Activated CD8-positive, alpha-beta T cell treated with anti-CD3 and anti-CD28 coated beads for 36 hours (primary cell): ENCODE measurements at places on chromosomes 3 and 15.

DNA sequence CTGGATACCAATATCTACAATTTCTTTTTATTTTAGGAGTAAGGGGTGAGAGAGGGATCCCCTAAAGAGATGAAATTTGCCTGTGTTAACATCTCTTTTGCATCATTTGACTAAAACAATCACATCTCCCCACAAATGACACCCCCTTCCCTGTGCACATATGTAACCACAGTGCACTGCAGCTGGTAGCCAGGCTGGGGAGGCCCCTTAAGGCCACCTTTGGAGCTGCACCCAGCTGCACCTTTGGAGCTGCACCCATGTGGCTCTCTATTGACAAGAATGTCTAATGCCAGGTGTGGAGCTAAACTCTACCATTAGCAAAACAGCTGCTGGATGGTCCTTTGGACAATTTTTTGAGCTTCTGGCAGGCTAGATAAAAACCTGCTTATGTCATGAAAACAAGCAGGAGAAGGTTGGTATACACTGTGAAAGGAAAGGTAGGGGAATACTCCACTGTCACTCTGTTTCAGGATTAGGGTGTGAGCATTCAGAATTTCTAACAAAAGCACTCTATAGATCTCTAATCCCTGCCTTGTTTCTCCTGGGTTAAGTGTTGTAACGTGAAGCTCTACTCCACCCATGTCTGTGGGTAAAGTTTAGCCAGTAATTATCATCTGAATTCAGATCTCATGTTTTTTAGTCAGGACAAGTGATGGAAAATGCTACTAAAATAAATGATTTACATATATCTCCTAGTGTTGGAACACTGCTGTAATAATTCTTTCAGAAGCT, 52.1 kb downstream of the TFG start:
- peak; percentile 45 for DNase-seq

- DNase-seq, result no peak
Observed at GRCh38 chr15:60413231-60413824, 15.5 kb upstream of the ANXA2 start.

DNA sequence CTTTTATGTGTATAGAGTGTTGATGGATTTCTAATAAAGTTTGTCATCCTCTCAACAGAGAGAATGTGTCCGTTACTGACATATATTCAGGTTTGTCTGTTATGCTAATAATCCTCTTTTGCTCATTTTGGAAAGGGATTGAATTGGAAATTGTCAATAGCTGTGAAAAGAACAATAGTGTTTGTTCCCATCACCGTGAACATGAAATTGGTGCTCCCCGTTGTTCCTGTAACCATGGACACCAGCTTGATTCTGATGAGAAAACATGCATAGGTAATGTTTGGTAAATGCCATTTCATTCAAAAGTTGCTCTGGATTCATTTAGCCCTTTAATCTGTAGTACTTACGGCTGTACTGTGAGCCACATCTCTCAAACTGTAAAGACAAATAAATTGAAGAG, 707.0 kb upstream of the GOLIM4 start:
- no peak for DNase-seq

DNA sequence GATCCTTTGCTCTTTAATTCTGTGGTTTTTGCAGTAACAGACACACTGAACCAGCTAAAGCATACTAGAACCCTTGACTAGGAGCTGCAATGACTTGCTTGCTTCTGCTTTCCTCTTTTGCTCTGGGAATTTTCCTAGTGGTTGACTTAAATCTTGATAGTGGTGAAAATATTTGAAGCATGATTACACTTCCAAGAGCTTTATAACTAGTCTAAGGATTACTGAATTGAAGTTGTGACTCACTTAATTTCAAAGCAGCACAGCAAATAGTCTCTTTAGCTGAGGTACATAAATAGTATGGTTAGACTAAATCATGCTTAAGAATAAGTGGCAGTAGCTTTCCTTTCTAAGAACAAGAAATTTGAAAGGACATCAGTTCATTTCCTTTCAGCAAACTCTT, 513.5 kb upstream of the GBE1 start:
- DNase-seq, result no peak

GRCh38 chr15:83380682-83381081, 66.5 kb upstream of the SH3GL3 start:
- DNase-seq, result peak; percentile 67

DNA sequence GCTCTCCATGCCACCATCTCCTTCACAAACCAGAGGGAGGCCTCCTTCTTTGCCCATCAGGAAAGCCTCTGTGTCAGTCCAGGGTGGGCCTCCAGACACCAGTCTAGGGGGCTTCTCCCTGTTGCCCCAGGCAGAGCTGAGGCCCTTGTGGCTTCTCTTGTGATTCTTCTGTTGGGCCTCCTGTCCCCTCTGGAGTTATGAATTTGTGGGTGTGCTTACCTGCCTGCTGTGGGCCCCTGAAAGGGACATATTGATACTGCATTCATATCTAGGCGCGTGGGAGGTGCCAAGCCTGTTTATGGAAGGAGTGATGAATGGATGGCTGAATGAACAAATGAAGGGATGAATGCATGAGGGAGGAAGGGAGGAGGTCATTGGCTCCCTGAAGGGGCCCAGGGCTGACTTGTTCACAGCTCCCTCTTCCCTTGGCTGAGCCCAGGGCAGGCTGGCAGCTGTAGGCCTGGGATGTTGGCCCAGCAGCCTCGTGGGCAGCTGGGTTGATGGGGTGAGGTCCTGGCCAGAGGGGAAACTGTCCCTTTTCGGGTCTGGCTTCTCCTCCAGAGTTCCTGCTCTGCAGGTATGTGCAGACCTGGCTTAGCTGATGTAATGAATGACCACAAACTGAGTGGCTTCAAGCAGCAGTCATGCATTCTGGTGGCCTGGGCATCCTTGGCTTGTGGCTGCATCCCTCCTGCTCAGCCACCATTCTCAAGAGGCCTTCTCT, 195.4 kb downstream of the GOLGA6L6 start:
- DNase-seq, result peak; percentile 2

DNA sequence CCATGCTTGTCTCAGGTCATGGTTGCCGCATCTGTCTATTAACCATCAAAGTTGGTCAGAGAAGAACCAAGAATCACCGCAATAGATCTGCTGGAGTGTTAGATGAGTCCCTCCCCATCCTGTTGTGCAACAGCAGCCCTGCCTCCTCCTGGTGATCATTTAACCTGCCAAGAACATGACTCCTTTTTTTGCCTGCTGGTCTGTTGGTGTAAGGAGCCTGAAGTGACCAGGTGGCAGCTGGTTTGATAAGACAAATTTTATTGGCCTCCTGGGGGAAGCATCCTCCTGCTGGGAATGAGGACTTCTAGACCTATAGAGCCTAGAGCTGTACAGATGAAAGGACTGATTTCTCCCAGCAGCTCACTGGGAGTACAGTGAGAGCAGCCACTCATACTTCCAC, 43.5 kb upstream of the RAF1 start:
- DNase-seq, result no peak

GRCh38 chr15:22229990-22230819, 149.9 kb downstream of the OR4M2 start:
- DNase-seq, result no peak
